ENCODE measurements at places on chromosomes 1 and 21.

DNA sequence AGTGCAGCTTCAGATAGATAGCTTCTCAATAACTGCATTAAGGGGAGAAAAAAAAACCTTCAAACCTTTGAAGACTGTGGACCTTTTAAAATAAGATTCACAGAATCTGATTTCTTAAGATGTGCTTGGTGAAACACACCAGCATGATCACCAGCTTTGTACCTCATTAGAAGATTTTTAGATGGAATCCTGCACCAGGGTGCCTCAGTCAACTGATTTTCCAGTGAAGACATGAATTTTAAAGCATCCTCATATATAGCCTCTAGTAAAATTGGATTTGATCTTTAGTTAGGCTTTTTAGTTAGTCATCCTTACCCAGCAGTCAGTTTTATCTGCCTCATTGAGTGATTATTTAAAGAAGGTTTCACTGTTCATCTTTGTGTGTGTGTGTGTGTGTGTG is 208.6 kb upstream of the DEPDC1 start:
- DNase-seq = no peak

- peak; percentile 21 for DNase-seq
These were observed 959 bp downstream of the CD58 start for GRCh38 chr1:116569776-116570357.

GRCh38 chr1:22815421-22816066 is 104.9 kb downstream of the EPHB2 start:
- DNase-seq = no peak

DNA sequence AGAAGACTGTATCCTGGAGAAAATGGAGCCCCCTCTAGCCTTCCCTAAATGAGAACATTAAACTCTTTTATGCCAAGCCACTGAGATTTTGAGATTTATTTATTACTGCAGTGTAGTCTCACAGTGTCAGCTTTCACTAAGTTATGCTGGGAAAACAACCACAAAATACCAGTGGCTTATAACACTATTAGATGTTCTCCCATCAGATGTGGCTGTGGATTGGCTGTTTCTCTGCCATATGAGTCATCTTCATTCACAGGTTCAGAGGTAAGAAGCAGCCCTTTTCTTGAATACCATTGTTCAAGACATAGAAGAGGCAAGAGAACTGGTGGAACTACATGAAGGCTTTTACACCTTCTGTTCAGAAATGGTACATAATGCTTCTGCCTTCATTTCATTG is 32.1 kb upstream of the ST6GALNAC5 start:
- DNase-seq = no peak

- DNase-seq = no peak
These were observed 3.4 kb downstream of the CTSK start for GRCh38 chr1:150804671-150805070.

All from stimulated activated CD4-positive, alpha-beta T cell treated with anti-CD3 and anti-CD28 coated beads, Interleukin-15, amount 100 ng/mL, for 1 hour (primary cell).